Amniotic epithelial cell (primary cell): ENCODE measurements at places on chromosomes 2 and 18.
A peak's percentile ranks its signal among the peaks of the same experiment; 100 is the strongest.

GRCh38 chr2:113228991-113229716 is 49.6 kb downstream of the PAX8 start:
- DNase-seq: no peak

DNA sequence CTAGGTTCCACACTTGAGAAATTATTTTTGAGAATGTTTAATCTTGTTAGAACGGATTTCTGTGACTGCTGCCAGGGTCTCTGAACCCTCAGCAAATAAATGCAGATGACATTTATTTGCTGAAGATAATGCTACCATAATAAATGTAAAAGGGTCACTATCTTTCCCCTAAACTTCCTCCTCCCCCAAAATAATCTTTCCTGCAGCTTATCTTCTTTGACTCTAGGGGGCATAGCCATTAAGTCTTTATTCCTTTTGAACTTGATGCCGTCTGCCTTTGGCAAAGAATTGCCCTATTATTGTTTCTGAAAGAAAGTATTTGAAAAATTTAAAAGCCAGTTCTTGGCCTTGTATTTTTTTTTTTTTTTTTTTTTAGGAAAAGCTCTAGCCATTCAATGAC is 63.6 kb upstream of the ACSL3 start:
- DNase-seq: peak; percentile 34

DNA sequence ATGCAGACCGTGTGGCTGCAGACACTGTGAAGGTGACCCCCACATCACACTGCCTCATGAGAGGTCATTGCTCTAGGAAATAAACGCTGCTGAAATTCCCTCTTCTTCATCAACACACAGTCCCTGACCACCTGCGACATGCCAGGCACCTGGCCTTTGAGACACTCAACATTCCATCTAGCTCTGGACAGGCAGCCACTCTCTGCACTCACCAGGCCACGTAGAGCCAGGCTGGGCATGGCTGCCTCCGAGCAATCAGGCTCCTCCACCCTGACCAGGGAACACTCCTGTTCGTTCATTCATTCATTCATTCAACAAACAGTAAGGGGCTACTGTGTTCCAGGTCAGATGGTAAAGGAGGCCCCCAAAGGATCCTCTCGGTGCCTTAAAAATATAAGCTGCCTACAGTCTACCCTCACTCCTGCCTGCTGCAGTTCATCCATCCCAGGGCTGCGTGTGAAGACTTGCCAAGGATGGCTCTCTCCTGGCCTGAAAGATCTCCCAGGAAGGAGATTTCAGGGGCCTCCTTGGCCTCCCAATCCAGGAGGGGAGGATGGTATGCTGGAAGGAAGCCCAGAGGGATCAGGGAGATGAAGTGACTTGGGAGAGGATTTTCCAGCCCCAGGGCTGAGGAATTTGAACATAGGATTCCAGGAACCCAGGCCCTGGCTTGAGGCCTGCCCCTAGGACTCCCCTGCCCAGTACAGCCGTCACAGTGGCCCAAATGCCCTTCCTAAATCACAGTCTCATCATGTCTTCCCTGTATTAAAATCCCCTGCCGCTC is 66.7 kb downstream of the TNS1 start:
- peak; percentile 71 for DNase-seq

DNA sequence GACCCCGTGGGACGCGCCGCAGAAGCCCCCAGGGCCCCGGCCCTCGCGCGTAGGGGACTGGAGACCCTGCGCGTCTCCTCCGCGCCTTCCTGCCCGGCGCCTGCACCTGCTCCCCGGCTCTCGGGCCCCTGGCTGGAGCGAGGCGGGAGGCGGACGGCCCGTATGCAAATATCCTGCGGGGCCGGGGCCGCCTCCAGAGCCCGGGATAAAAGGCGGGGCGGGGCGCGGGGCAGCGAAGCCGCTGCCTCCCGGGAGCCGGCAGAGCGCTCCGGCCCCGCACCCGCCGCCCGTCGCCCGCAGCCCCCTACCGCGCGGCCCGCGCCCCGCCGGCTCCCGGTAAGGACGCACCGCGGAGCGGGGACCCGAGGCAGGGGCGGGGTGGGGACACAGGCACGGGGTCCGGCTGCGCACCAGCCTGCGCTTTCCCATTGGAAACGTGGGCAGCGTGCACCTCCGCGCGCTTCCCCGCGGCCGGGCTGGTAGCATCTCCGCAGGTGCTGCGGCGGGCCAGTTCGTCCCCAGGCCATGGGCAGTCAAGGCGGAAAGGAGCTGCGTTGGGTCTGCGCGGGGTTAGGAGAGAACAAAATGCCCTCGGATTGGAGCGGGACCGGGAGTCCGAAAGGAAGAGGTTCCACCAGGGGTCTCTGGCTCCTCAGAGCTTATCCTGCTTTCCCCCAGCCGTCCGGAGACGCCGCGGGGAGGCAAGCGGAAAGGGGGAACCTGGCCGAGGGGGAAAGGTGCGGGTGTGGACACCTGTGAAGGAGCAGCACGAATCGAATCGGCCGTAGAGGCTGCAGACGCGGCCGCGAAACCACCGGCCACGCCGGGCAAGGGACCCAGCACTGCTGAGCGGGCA is at the start of gene ATP6V1C2:
TSS of gene ATP6V1C2 (plus strand) at position 235 of the 856 bp plus-strand sequence. CDS start 1,220 bp downstream, outside the sequence.
- DNase-seq: no peak

GRCh38 chr2:100381240-100381639 is 36.2 kb downstream of the CHST10 start:
- DNase-seq: peak; percentile 73

- peak; percentile 95 for DNase-seq
Measured at GRCh38 chr2:227862741-227863588, 8.5 kb upstream of the DAW1 start.

DNA sequence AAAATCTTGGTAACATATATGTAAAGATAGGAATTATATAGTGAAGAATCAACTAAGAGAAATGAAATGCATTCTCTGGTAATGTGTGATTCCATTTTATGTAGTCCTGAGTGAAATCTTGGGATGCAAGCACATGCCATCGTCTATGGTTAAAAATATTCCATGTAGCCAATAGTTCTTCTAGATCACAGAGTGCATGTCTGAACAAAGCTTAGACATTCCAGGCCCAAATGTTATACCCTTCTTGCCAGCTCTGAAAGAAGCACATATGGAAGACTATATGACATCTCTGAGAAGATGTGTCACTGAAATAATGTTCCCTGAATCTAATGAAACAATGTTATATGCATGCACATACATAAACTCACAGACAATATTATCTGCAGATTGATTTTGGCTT is 92.3 kb upstream of the TFPI start:
- DNase-seq: no peak

DNA sequence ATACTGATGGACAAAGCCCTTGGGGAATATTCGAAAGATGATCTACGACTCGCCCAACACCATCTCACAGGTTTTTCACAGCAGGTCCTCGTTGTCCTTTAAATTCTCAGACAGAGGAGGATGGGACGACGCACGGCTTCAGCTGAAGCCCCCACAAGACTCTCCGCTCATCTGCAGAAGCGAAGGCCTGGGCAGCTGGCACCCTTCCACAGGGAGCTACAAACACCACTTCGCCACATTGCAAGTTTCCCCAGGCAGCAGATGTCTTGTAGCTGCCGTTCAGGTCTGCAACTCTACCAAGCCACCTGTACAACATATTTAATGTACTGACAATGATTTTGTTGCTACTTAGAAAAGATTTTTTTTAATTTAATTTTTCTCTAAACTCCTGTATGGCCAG is 642.9 kb downstream of the ZEB2 start:
- no peak for DNase-seq

- DNase-seq: no peak
Measured at GRCh38 chr2:134310107-134311079, 56.5 kb downstream of the MGAT5 start.

- peak; percentile 54 for DNase-seq
Measured at GRCh38 chr2:211114826-211115455, 558.5 kb downstream of the CPS1 start.

GRCh38 chr2:10830203-10830602 is 17.6 kb upstream of the PDIA6 start:
- DNase-seq: no peak

DNA sequence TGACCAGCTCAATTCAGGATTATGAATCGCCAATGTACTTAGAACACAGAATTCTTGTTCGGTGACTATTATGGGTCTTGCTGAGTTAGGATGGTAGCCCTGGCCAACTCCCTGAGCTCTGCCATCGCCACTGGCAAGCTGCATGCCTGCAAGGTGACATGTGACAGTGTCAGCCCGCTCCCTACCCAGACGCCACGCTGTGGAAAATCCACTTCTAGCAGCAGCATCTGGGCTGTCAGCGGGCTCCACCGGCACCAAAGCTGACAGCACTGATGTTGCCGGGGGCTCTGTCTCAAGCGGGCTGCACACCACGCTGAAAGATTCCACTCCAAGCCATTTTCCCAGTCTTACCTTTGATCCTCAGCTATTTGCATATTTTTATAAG is 100.7 kb downstream of the MYT1L start:
- DNase-seq: no peak

- DNase-seq: no peak
Measured at GRCh38 chr2:2600366-2600765, 269.3 kb upstream of the MYT1L start.

DNA sequence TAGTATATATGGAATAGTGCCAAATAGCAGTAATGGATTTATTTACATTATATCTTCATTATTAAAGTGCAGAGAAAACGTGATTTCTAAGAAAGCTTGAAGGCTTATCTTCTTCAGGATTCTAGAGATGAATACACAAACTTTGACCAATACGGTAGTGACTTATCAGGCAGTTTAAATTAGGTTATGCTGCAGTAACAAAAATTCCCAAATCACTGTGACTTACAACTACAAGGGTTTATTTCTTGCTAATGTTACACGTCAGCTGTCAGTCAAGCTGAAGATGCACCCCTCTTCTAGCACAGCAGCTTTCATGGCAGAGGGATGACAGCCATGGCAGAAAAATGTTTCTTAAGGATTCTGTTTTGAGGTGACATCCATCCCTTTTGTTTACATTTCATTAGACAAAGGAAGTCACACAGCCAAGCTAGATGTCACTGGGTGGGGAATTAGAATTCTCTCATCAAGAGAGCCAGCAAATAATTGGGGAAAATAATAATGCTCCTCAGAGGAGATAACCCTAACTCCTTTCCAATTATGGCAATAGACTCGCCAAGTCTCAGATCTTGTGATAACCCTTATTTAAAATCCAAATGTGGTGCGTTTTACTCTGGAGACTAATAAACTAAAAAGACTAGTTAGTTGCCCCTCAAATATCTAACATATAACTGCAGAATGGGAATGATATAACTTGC is 268.3 kb upstream of the CYP26B1 start:
- DNase-seq: no peak

DNA sequence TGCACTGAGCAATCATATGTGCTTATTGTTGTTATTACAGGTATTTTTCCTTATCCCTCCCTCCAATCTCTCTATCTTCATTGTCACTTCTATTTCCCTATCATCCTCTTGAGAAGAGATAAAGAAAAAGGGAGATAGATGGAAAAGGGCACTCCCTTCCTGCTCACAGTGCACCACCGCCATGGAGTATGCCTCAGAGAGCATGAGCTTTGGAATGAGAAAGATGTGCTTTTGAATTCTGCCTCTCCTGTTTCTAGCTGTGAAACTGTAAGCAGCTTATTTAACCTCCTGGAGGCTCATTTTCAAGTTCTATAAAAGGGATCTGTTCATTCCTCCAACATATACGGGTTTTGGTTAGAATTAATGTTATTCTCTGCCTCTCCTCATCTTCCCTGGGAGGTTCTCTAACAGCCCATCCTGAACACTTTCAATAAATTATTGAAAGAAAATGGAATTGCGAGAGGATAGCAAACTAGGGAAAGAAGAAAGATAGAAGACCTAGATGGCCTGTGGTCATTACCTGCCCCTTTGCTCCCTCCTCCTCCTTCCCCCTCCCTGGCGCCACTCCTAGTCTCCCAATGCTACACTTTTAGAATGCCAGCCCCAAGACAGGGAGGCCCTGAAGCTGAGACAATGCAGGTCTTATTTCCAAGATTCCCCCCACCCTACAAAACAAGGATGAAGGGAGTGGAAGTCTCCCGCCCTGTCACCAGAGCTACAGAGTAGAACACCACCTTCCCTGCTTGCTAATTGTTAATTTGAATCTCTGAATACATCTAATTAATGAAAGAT is 37.8 kb downstream of the FIGN start:
- no peak for DNase-seq

DNA sequence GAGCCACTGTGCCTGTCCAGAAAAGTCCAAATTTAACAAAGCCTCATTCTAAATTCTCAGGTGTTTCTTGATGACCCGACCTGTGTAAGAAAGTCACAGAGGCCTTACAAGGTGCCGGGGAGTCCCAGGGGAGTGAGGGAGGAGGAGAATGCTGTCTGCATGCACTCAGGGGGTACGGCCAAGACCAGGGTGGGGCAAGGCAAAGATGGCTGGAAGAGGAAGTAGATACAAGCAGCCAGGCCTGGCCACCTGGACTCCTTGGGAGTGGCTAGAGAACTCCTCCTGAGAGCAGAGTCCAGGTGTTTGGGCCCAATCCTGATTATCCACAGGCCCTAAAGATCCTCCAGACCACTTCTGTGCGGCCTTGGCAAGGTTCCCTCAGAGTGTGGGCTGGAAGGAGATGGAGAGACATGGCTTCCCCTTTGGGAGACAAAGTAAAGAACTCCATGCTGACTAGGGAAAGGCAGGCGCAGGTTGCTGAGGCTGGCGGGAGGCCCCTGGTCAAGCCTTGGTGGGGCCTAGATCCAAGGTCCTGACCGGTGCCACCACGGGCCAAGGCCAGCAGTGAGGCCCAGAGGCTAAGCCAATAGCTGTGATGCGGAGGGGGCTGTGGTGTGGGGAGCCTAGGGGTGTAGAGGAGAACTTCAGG is 74.7 kb downstream of the COPS8 start:
- DNase-seq: no peak

GRCh38 chr2:20684581-20685063 is 17.7 kb downstream of the GDF7 start:
- DNase-seq: no peak

DNA sequence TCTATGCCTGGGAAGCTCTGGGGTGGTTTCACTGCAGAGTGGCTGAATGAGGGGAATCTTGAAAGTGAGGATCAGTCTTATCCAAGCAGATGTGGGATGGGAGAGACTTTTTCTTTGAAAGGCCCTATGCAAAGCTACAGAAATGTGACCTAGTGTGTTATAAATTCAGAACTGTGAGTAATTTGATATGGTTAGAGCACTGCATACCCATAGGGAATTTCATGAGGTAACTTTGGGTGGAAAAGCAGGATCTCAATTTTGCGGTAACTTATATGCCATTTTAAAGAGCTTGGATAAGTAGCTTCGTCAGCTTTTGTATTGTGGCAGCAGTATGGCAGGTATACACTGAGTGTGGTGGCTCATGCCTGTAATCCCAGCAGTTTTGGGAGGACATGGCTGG is 40.9 kb downstream of the GULP1 start:
- DNase-seq: no peak
